ENCODE measurements at places on chromosomes 13 and 19. TPM values are rescaled to one million over a fixed set of nuclear protein-coding genes. Genes with fewer than 3 reads are reported as not detected.

GRCh38 chr19:32870981-32871451 is 1.4 kb upstream of the SLC7A9 start:
- no peak for ATAC-seq

Gene PLVAP
- 22.6 TPM for total RNA-seq

DNA sequence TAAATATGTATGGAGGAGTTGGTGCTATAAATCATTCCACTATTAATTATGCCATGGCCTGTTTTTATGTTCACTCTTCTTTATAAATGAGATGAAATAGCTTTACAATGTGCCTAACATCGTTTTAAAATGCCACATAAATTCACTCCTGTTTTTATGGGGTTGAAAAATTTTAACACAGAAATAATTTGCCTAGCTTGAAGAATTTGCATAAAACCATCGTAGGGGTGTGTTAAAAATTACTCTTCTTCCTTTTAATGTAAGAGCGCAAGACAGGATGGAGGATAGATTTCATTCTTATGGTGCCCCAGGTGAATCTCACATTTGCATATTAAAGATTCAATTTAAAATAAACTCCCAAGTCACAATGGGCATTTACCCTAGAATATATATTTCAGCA is 447.8 kb downstream of the OXGR1 start:
- no peak for ATAC-seq

DNA sequence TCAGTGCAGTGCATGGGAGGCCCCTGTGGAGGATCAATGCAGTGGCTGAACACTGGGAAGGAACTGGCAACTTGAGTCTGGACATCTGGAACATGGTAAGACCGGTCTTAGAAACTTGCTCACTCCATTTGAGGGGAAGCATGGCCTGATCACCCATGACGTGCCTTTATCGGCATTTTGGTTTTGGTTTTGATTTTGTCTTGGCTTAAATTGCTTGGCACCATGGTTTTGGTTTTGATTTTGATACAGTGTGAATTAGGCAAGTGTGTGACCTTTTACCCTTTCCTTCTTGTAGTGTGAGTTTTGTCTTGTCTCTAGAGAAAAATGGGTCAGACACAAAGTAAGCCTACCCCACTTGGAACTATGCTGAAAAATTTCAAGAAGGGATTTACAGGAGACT is 77.3 kb downstream of the ZNF486 start:
- no peak for ATAC-seq

Gene CCDC194
- total RNA-seq, result not detected

Gene PRSS57
- total RNA-seq, result not detected

- ATAC-seq, result no peak
Observed at GRCh38 chr19:57434386-57435061, 601 bp upstream of the ZNF749 start.

- no peak for ATAC-seq
Observed at GRCh38 chr13:20788312-20788711, 14.6 kb upstream of the EEF1AKMT1 start.

- no peak for ATAC-seq
Observed at GRCh38 chr13:102847272-102848234, 1.7 kb downstream of the ERCC5 start.

- ATAC-seq, result peak; percentile 88
Observed at GRCh38 chr19:33064792-33065550, at the start of gene RHPN2. Gene RHPN2, minus strand, starts transcription at chr19:33064888. Its CDS starts 36 bp downstream, at chr19:33064852.

Gene GRIN3B
- not detected for total RNA-seq

DNA sequence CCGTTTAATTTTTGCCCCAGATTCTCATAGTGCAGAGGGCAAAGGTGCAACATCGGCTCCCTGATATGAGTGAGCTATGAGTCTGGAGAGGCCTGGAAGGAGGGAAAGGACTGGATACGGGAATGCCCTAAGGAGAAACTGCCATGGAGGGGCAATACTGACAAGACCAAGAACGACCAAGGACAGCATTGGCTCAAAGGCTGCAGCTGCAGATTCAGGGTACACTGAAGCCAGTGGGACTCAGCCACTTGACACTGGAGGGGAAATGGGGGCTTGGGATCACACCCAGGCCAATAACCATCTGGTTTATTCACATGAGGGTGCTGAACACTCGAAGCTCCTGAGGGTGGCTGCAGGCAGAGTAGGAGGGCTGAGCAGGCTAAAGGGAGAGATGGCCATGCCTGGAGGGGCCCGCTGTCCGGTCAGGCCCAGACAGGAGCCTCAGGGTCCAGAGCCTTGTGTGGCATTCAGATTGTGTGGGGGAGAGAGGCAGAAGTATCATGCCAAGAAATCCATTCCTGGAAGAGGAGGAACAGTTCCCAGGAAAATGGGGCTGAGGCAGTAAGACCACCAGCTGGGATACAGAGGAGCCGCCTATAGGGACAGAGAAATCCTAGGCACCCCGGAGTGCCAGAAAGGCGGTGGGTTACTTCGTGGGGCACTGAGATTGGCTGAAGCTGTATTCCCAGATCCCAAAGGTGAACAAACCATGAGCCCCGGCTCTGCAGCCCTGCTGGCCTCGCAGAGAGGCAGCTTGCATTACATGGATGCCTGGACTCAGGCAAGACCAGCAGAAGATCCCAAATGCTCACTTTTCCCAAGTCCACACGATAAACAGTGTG is 20.7 kb downstream of the COL4A1 start:
- no peak for ATAC-seq

GRCh38 chr19:48635263-48635965 is 1.8 kb downstream of the DBP start:
- ATAC-seq, result peak; percentile 39

GRCh38 chr13:51035469-51035868 is 75.6 kb downstream of the C13orf42 start:
- ATAC-seq, result no peak

Gene COL5A3
- 5.6 TPM for total RNA-seq

- no peak for ATAC-seq
Observed at GRCh38 chr19:31118287-31118955, 230.8 kb downstream of the TSHZ3 start.

Gene TSSK6
- total RNA-seq, result 1.4 TPM

Gene ZNF541
- total RNA-seq, result 0.08 TPM

DNA sequence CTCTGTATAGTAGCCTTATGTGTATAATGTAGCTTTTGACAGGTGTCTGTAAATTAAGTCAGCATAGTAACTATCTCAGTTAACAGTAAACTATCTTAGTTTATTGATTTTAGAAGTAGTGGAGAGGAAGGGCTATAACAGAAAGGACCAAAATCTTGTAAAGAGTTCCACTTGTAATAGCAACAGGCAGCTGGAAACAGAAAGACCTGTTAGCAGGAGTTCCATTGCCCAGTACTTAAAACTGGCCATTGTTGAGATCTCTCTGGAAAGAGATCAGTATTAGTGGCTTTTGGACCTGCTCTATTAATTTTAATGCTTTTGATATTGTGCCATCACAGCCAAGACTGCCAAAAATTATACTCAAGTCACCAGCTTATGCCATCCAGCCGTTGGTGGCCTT is 32.0 kb upstream of the GARRE1 start:
- ATAC-seq, result no peak

DNA sequence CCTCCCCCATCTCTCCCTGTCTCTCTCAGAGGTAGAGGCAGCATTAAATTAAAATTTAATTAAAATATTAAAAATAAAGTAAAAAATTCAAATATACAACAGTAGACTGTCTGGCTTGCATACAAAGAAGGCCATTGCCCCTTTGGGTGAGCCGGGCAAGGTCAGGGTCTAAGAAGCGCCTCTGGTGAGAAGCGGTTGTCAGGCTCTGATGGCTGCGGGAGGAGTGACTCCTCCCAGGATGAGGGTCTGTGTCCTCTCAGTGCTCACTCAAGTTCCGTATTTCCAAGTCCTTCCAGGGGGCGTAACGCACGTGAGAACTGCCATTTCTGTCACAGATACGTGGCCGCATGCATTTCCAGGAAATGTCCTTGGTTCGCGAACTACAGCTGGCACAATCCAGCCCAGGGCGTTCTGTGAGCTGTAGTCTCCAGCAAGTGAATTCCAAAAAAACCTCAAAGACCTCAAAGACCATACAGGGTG is 737 bp upstream of the ZNF181 start:
- no peak for ATAC-seq

Gene CD177
- 2.4 TPM for total RNA-seq

Gene F2RL3
- total RNA-seq, result 0.24 TPM

DNA sequence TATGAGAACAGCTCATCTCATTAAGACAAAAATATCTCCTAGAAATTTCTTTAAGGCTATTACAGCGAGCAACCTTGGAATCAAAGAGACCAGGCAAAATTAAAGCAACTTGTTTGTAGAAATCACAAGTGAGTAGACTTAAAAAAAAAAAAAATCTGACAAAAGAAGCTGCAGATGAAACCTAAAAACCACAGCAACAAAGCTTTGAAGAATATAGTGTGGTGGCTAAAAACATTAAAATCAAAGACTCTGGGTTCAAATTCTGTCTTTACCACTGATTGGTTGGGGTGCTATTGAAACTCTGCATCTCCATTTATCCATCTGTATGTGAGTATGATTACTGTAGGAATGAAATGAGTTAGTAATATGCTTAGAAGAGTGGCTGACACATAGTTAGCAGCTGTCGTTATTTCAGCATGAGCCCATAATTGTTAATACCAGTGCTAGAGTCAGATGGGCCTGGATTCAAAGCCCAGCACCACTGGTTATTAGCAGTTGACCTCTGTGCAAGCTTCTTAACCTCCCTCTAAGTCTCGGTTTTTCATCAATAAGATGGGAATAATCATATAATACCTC is 157.6 kb downstream of the FOXO1 start:
- ATAC-seq, result no peak

- ATAC-seq, result no peak
Observed at GRCh38 chr13:20363172-20363571, 131.1 kb upstream of the GJB6 start.

- no peak for ATAC-seq
Observed at GRCh38 chr13:91313103-91313502, 34.4 kb upstream of the MIR17HG start.

- no peak for ATAC-seq
Observed at GRCh38 chr13:113499936-113500335, 9.4 kb upstream of the DCUN1D2 start.

GRCh38 chr13:50596776-50597203 is 246.7 kb downstream of the DLEU7 start:
- ATAC-seq, result no peak

GRCh38 chr13:23618341-23618740 is 48.1 kb downstream of the TNFRSF19 start:
- ATAC-seq, result no peak

DNA sequence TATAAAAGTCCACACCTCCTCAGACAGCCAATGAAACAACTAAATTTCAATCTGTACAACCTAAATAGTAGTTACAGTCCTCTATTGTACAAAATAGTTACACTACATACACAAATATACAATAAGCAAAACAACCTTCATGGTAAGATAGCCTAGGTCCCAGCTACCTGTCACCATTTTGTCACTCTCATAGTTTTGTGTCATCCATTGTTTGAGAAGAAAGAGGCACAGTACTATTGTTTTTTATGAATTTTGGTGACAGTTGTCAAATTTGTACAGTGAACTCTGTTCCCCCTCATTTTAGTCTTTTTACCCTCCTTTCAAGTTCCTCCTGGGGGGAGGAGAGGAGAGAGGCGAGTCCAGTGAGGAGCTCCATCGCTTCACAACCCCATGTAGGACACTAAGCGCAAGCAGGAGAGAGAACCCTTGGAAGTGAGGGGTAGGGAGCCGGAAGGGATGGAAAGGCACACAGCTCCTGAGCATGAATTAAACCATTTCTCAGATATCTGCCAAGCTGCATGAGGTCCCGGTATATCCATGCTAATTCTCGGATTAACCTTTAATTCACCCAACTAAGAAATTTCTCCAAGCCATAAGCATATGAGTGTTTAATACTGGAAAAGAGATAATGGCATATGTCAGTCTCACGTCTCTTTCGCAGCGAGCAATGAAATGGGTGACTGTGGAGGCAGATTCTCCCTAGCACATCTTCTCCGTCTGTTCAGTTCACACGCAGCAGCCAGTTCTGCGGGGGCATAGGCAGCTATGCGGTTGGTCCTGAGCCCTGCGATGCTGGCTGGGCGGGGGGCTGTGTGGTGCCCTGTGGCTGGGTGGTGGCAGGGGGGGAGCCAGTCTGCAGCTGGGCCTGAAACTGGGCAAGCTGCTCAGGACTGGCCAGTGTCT is 60.5 kb downstream of the SERP2 start:
- ATAC-seq, result no peak

DNA sequence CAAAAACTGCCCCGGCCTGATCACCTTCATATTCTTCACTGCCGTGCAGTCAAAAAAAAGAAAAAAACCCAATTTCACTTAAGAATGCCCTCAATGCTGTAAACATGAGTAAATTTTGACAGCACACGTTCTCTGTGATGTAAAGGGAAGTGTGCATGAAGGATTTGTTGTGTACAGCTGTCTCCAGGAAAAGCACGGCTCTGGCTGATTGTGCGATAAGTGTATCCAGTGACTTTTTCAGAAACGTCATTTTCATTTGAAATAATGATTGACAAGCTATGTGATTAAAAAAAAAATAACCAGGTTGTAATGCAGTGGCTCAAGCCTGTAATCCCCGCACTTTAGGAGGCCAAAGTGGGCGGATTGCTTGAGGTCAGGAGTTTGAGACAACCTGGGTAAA is 39.6 kb downstream of the ANKRD10 start:
- ATAC-seq, result no peak

GRCh38 chr13:32989942-32990341 is 26.3 kb upstream of the KL start:
- no peak for ATAC-seq

Gene PLPP2
- total RNA-seq, result 12.3 TPM

- ATAC-seq, result no peak
Observed at GRCh38 chr19:48777720-48778119, 22.4 kb downstream of the FGF21 start.

Gene KL
- 0.24 TPM for total RNA-seq

Gene TPTE2
- total RNA-seq, result not detected

Gene LPAR6
- 71.7 TPM for total RNA-seq

Gene CCDC169
- total RNA-seq, result 0.40 TPM

DNA sequence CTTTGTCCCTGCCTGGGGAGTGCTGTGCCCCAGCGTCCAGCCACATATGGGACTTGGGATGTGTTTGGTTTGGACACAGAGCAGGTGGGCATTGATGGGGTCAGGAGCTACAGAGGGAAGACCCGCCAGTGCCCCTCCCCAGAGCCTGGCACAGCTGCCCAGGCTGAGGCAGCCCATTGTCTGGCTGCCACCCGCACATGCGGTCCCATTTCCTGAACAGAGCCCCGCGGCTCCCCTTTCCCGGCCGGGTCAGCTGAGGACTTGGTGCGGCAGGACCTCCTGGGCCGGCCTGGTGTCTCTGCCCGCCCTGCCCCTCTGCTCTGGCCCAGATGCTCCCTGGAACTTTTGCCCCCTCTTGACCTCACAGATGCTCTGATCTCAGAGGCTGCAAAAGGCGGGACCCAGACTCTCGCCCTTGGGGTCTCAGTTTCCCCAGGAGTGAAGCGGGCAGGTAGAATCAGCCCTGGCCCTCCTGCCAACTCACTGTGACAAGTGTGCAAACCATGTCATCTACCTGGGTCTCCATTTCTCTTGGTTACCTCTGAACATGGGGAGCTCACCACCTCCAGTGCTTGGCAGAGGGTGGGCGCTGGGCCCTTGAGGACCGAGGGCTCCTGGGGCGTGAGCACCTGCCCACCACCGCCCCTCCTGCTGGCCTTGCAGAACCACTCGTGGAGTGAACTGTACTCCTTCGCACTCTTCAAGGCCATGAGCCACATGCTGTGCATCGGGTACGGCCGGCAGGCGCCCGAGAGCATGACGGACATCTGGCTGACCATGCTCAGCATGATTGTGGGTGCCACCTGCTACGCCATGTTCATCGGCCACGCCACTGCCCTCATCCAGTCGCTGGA is 17.8 kb downstream of the HCN2 start:
- no peak for ATAC-seq

Measured in esophagus mucosa (tissue), 1 donor.